ENCODE measurements at places on chromosomes 2 and 18.

DNA sequence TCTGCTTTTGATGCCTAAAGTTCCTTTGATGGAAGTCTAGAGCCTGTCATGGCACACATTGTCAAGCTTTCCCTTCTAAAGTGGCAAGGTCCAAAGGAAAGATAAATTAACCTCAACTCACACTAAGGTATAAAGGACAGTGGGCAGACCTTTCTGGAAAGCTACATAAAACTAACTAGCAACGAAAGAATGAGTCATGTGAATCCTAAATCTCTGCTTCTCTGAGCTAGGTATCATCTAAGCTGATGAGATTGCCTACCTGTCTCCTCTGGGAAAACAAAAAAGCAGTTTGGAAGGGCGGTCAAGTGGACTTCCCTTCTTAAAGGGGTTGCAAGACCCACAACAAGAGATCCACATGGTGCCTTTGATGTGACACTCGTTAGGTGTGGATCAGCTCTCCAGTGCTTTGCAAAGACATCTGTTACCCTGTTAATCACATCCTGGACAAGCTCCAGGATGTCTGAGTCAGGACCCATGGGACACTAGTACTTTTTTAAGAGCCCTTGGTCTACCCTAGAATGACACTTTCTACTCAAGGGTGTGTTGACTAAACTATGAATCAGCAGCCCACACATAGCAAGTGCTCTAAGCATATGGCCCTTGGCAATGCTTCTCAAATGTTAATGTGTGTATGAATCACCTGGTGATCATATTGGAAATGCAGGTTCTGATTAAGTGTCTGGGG lies 173.5 kb downstream of the ALK start:
- DNase-seq = no peak

- no peak for DNase-seq
These were observed 1.4 kb downstream of the DOCK10 start for GRCh38 chr2:225040856-225041206.

DNA sequence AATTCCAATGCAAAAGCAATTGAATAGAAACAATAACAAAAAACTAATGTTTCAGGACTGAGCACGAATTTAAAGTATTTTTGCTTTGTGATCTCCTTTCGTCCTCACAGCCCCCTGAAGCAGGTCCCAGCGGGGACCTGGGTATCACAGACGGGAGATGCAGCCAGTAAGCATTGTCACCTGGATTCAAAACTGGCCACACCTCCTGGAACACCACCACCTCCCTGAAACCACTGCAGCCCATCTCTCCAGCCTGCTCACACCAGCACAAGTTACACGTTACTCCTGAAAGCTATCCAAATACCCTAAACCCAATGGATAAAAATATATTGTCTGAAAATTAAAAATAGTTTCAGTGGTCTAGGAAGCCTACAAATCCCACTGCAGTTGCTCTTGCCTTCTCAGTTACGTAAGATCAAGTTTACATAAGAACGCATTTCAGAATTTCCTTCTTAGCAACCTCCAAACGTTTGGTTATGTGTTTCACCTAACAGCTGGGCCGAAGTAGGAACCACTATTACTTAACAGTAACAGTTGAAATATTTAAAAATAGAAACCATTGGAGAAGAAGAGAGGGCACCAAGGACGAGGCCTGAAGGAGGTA lies 178.0 kb downstream of the HDAC4 start:
- DNase-seq = no peak

DNA sequence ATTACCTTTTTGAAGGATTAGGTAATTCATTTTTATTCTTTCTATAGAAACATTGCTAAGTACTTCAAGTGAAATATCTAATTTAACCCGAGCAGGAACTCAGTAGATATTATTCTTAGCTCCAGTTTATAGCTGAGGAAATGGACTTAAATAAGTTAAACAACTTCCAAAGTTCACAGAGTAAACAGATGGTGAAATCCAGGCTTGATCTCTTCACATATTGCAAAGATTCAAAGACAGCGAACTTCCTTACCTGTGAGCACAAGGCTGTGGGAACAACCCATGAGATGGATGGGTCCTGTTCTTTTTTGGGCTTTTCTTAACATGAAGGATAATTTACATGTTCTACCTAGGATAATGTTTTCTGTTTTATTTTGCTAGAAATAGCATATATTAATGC lies 439.0 kb downstream of the IRS1 start:
- DNase-seq = no peak

DNA sequence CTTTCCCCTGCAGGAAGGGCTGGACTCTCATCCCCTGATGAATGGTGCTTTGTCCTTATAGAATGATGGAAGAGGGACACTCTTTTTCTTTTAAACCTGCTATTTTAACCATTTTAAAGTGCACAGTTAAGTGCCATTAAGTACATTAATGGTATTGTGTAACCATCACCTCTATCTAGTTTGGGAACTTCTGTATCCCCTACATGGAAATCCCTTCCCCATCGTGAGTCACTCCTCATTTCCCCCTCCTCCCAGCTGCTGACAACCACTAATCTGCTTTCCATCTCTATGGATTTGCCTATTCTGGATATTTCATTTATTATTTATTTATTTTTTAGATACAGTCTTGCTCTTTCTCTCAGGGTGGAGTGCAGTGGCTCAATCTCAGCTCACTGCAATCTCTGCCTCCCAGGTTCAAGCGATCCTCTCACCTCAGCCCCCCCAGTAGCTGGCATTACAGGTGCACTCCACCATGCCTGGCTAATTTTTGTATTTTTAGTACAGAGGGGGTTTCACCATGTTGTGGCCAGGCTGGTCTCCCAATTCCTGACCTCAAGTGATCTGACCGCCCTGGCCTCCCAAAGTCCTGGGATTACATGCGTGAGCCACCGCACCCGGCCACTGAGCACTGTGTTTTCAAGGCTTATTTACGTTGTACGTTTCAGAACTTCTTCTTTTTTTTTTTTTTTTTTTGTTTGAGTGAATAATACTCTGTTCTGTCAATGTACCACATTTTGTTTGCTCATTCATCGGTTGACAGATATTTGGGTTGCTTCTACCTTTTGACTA lies 15.8 kb downstream of the DGKD start:
- DNase-seq = no peak

DNA sequence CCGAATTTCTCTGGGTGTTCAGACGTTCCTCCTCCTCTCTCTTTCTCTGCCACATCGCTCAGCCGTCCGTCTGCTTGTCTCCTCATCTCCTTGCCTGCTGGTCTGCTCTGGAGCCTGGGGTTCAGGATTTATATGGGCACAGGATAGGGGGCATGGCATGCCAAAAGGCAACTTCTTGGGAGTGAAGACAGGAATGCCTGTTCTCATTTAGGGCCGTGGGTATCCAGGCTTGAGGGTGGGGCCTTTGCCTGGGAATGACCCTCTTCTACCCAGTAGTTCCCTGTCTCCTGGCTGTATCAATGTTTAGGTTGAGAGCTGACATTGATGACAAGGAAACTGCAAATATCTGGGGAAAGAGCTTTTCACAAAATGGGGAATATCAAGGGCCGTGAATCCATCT lies 98.0 kb downstream of the HRH4 start:
- DNase-seq = no peak

DNA sequence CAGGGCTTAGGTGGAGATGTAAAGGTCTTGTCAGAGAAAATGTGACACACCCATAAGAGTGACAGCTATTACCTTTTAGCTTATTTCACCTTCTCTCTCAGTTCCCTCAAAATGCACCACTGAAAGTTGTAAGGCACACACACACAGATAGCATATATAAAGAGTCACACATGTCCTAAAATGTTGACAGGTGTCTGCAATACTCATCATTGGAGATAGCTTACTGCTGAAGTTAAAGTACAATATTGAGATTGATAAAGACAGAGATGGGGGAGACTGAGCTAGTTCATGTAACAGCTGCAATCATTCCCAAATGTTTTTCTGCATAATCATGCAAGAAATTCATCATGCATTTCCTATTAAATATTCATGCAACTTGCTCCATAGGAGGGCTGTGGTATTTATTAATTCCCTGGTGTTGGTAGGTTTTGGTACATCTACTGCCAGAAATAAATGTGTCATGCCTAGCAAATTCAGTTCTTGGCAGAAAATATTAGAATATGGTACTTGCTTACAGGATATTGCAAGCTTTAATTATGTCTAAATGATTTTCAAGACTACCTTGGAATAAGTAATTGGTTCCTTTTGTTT lies 118.8 kb upstream of the RBMS1 start:
- DNase-seq = no peak

DNA sequence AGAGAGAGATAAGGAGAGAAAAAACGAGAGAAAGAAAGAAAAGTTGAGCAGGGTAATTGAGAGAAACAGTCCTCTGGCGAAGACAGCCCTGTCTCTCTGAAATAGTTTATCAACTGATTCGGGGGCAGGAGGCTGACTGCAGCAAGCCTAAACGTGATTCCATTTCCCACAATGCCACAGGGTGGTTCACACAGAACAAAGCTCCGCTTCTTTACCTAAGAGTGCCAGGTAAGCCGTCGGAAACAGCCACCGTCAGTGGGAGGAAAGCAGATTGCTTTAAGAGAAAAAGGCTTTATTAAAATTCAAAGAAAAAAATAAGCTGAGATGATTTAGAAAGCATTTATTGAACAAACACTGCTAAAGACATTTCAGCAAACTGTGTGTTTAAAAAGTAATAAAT lies 271.4 kb upstream of the POU3F3 start:
- DNase-seq = no peak

DNA sequence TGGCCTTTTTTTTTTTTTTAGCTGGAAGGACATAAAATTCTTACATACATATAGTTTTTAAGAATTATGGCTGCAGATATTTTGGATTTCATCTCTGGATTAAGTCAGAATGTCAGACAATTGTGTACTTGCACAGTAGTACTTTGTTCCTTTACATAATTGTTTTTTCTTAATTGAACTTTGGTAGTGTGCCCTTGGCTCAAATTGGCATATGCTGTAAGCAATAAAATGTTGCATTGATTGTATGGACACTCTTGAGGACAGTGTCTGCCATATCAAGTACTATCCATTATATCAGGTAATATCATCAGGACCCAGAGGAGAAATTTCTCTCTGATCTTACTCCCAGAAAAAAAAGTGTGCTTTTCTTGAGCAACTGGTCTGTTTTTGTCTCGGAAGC lies 15.3 kb downstream of the ZC3H6 start:
- no peak for DNase-seq

- DNase-seq = no peak
These were observed 1977.7 kb upstream of the LRRTM1 start for GRCh38 chr2:82282111-82282882.

DNA sequence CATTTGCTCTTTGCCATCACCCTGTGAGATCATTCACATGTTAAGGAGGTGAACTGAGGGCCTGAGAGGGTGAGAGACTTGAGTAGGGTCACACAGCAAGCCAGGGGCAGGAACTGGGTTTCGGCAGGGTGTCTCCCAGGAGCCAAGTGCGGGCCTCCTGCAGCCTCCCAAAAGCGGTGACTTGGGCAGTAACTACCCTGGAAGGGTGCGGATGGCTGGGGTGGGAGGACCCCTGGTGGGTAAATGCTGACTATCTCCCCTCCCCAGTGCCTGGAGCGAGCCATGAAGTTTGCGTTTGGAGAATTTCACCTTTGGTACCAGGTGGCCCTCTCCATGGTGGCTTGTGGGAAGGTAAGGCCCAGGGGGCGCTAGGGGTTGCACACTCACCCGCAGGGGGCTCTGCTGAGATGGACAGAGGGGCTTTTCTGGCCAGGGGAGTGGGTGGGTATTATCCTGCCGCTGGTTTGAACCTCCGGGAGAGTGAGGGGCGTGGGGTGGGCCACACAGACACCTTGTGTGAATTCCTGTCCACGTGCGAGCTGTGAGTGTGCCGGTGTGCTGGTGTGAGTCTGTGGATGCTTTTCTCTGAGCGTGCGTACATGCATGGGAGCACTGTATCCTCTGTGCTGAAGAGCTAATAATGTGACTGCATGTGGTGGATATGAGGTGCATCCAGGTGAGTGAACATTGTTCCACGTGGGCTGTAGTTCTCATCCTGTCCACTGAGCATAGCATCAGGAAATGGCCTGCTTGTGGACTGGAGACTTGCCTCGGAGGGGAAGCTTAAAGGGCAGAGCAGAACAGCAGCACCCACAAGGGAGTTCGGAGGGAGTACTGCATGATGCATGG lies 91.0 kb upstream of the MCFD2 start:
- no peak for DNase-seq

DNA sequence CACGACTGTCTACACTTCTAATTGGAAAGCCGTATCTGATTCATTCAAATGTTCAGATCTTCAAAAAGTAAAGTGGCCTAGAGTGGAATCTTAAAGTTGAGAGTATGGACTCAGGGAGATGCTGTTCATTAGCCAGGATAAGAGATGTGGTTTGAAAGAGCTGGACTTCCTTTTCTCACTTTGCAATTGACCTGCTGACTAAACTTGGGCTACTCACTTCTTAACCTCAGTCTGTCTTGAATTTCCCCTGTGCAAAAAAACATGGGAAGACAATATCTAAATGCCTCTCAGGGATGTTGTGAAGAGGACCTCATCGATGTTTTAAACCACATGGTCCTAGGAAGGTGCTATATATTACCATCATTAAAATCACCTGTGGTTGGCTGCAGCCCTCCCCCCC lies 64.1 kb downstream of the BCL2 start:
- DNase-seq = no peak

- no peak for DNase-seq
These were observed 1611.9 kb upstream of the ZEB2 start for GRCh38 chr2:146131785-146132184.

DNA sequence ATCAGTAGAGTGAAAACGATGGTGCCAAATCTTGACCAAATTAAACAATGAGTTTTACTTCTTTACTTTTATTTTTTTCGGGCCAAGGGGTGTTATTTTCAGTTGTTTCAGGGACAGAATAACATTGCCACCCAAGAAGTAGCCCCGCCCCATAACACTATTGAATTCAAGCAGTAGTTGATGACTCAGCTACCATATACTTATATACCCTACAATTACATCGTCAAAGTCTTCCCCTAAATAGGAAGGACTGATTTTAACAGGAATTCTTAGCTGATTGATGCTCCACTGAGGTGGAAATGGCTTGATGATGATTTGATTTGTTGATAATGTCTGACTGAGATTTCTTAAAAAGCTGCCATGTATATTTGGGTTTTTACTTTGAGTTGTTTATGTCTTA lies 24.7 kb downstream of the LYPD6B start:
- DNase-seq = no peak

GRCh38 chr2:14543284-14543683 lies 89.2 kb upstream of the LRATD1 start:
- no peak for DNase-seq

DNA sequence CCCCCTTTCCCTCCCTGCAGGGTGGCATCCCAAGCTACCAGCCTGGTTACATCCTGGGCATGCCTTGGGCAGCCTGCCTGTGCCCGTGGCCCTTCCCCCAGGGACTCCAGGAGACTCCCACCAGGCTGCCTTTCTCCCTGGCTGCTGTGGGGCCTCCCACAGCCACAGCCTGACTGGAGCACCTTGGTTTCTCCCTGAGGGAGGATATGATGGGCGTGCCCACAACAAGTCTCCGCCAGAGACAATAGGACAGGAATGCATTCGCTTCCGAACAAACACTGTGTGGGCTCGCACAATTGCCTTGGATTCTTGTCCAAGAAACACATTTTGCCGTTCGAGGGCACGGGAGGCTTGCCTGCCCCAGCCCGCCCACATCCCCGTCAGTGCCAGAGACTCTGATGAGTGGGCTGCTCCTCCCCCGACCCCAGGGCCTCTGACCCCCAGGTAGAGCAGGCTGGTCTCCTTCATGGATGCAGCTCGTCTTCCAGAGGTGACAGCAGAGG lies 102.1 kb downstream of the SMAD7 start:
- DNase-seq = no peak

- DNase-seq = no peak
These were observed 205.1 kb downstream of the ZBTB7C start for GRCh38 chr18:48203961-48204666.

All from cortex of kidney (tissue), 1 donor.